NCI-H1436 treated with DMSO at 0.1 percent for 48 hours (cell line): ENCODE measurements at places on chromosomes 7 and 10.

DNA sequence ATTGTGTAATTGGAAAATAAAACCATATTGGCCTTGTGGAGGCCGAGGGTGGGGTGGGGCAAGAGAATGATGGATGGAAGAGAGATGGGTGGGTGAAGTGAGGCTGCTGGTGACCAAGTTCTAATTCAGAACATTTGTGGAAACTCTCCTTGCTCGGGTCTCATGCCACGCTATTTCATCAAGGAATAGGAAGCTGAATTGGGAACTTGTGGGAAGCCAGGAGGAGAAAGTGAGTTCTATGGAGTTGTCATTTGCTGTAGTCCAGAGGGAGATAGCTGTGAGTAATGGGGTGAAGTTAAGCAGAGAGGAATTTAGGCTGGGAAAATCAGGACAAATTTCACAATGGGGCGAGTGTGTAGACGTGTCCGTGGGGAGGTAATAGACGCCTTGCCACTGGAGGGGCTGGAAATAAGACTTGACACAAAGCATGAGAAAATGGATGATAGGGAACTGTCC lies 339.2 kb downstream of the LRMDA start:
- no peak for DNase-seq

- DNase-seq, result no peak
Observed at GRCh38 chr10:72223743-72224101, 7.6 kb upstream of the ASCC1 start.

DNA sequence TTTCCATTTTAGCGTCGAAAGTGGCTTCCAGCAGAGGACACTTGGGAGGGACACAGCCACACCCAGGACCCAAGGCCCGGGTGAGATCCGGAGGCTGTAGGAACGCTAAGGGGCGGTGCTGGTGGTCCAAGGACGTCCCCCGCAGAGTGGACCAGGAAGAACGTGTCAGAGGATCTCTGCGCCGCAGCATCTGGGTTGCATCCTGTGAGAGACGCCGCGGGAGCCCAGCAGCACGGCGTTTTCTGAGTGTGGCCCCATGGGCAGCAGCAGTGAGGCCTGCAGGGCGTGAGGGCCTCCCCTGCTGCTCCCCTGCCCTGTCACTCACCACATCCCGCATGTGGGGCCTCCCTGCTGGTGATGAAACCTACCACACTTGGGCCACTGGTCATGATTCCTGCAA lies 40.5 kb upstream of the BNIP3 start:
- no peak for DNase-seq

GRCh38 chr10:22849077-22849805 lies 78.6 kb upstream of the ARMC3 start:
- no peak for DNase-seq

GRCh38 chr10:98258683-98259454 lies 9.1 kb downstream of the LOXL4 start:
- DNase-seq, result no peak

DNA sequence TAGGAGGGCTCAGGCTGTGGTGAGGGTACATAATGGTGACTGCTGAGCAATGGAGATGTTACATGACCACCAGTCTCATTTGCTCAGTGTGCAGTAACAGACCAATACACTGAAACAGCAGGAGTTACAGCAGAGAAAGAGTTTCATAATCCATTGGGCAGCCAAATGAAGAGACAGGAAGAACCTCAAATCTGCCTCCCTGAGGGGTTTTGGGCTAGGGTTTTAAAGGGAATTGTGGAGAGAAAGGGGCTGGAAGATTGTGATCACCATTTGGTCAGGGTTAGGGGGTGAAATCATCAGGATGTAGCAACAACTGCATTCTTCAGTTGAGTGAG lies 838.3 kb downstream of the GRID1 start:
- DNase-seq, result no peak

- DNase-seq, result no peak
Observed at GRCh38 chr7:155858521-155859061, 46.3 kb upstream of the SHH start.

- DNase-seq, result no peak
Observed at GRCh38 chr7:94738071-94738470, 82.1 kb upstream of the SGCE start.

DNA sequence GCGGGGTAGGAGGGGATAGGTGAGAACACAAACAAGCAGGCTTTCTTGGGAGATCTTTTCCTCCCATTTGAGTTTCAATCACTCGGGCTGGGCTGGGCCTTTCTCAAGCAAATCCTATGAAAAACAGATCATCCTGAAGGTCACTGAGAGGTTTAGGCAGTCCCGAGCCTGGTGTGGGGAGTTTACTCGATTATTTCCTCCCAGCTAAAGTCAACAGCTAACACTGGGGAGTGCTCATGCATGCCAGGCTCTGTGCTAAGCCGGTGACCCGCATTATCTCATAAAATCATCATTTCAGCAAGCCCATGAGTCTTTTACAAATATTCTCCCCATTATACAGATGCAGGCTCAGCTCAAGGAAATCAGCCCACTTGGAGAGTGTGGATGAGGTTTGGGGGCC lies 85.0 kb upstream of the PAX2 start:
- no peak for DNase-seq

- DNase-seq, result no peak
Observed at GRCh38 chr7:141659501-141659900, 42.5 kb downstream of the DENND11 start.

GRCh38 chr10:118107541-118107940 lies 60.8 kb upstream of the RAB11FIP2 start:
- DNase-seq, result no peak

- DNase-seq, result no peak
Observed at GRCh38 chr7:151767557-151767956, 109.4 kb downstream of the PRKAG2 start.

DNA sequence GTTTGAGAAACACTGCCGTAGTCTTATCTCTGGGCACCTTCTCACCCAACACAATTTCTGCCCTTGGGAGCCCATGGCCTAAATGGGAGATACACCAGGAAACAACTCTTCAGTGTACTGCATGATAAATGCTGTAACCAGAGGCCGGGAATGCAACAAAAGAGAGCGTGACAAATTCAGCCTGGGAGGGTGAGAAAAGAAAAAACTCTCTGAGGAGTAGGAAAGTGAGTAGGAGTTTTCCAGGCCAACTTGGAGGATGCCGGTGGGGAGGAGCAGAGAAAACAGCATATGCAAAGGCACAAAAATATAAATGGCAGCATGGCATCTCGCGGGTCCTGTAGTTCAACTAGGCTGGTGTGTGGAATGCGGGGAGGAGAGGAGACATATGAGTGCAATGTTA lies 624.5 kb downstream of the PARD3 start:
- no peak for DNase-seq

DNA sequence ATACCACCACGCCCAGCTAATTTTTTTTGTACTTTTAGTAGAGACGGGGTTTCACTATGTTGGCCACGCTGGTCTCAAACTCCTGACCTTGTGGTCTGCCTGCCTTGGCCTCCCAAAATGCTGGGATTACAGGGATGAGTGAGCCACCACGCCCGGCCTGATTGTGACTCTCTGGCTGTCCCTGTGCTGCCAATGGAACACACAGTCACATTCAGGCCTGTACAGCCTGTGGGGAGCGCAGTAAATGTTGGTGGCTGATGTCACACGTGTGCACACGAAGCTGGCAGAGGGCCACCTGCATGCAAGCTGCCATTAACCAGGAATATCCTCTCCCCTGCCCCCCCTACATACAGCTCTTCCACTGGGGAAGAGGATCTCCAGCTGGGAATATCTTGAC lies 22.1 kb downstream of the POLL start:
- no peak for DNase-seq

DNA sequence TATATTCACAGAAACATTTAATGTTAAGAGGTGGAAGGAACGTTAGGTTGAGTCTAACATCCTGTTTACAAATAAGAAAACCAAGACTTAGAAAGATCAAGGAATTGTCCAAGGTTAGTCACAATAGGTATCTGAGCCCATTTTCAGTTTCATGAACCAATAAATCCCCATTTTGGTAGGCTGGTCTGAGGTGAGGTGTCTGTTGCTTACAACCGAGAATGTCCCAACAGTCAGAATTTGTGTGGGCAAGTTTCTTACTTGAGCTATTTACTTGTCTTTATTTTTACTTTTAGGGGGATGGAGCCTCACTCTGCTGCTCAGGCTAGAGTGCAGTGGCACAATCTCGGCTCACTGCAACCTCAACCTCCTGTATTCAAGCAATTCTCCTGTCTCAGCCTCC lies 23.6 kb downstream of the PANK1 start:
- no peak for DNase-seq

GRCh38 chr10:32386623-32387260 lies 39.8 kb upstream of the EPC1 start:
- no peak for DNase-seq

DNA sequence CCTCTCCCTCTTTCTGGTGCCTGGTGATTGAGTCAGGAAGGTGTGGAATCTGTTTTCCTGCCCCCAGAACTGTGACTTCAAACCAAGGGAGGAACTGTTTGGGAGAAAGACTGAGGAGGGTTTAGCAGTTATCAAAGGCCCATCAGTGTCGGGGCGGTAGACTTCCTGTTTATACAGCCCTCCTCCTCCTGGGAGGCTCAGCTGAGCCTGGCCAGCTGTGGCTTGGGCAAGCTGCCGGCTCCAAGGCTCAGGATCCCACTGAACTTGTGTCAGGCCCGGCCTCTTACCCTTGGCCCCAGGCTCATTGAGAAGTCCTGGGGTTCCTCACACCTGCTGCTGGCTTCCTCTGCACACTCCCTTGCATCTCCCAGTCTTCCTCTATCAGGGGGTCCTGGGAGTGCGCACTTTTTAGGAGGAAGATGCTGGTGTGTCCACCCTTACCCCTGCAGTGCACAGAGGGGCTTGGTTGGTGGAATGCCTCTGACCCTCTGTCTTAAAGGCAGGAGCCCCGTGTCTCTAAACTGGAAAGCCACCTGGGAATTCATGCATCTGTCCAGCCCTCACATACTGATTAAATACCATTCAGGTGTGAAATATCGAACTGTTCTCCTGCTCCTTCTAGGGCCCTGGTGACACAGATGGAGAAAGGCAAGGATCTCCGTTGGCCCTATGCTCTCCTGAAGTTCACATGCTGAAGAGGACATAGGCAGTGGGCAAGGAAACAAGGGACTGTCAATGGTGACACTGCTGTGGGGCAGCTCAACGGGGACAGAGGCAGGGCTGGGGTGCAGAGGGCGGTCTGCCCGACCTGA lies 32.4 kb downstream of the CXCL12 start:
- DNase-seq, result no peak

GRCh38 chr7:125467996-125468854 lies 538.6 kb upstream of the POT1 start:
- DNase-seq, result no peak

GRCh38 chr7:132560825-132561529 lies 15.3 kb downstream of the PLXNA4 start:
- DNase-seq, result no peak

- no peak for DNase-seq
Observed at GRCh38 chr10:105950410-105950809, 1214.1 kb downstream of the SORCS1 start.

DNA sequence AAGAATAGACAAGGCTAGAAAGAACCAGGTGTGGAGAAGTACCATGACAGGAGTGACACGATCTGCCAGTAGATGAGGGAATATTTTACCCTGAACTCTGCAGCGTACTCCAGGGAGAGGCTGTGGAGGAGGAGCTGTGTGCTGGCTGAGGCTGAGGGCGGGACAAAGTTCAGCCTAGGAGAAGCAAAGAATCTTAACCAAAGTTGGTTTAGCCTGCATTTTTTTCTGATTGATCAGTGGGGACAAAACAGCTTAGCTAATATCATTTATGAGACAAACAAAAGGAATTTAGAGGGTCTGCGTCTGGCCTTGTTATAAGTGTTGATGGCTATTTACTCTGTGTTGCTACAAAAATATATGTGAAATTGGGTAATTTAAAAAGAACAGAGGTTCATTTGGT lies 5.2 kb upstream of the NPSR1 start:
- DNase-seq, result no peak

- DNase-seq, result no peak
Observed at GRCh38 chr10:112492736-112493135, 45.7 kb downstream of the VTI1A start.

DNA sequence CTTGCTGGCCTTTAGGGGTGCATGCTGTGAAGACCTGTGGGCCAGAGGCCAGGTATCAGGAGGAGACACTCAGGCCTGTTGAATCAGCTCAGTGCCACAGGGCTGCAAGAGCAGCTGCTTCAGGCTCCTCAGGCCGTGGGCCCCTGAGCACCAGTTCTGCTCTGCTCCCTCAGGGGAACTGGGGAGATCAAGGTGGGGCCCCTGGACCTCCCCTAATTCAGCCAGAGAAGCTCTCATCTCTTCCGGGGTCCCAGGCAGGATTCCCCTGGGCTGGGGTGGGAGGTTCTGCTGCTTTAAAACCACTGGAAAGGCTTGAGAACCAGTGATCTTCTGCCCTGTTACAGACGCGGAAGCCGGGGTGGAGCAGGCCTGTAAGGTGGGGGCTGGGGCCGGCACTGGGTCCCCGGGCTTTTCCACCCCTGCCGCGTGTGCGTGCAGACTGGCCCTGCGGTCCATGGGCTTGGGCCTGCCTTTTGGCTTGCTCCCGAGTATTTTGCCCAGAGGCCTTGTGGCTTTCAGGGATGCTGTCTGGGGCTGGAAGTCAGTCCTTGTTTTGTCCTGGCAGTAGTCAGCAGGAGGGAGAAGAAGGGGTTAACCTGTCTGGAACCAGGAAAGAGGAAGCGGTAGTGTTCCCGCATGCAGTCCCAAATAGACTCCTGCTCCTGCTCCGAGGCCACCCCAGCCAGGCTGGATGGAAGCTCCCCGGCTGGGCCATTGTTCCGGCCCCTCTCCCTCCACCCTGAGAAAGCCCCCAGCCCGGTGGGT lies 74.3 kb downstream of the LHPP start:
- no peak for DNase-seq

- no peak for DNase-seq
Observed at GRCh38 chr7:29976673-29977415, 12.8 kb downstream of the SCRN1 start.

- no peak for DNase-seq
Observed at GRCh38 chr10:100886091-100886490, 26.7 kb upstream of the SLF2 start.

GRCh38 chr7:3010161-3010560 lies 33.5 kb downstream of the CARD11 start:
- DNase-seq, result no peak

DNA sequence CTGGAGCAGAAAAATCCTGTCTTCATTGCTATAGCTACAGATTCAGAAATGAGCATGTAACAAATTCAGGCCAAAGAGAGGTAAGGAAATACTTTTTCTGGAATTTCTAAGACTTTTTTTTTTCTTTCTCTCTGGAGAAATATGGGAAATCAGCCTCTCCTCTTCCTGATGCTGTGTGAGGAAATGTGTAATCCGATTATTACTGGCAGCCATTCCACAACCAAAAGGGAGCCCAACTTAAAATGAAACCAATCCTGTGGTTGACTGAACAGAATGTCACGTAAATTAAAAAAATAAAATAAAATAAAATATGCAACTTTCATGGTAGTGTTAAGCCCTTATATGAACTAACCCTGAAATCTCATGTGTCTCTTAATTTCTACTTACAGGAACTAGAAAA lies 10.7 kb upstream of the POT1 start:
- DNase-seq, result no peak

DNA sequence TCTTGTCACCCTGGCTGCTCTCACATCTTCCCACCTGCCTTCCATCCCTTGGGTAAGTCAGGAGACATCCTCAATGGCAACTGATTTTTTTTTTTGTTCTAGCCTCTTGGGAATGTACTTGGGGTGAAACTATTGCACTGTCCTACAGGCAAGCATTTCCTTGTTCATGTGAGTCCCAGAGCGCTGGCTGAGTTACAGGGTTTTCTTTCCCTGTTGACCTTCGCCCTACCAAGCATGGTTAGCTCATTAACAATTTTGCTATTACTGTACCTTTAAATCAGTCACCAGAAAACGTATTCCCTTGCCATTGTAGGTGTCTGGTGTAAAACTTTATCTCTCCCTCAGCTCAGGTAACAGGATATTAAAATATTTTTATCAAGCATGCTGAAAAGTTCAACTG lies 98.9 kb downstream of the PRLHR start:
- no peak for DNase-seq

- DNase-seq, result no peak
Observed at GRCh38 chr10:124559372-124560132, 97.9 kb downstream of the LHPP start.
